HS-27A (cell line): ENCODE measurements at places on chromosomes 5 and 9.

- DNase-seq, result no peak
These were observed 97.9 kb downstream of the CDH6 start for GRCh38 chr5:31291323-31291854.

GRCh38 chr9:111076519-111076918 is 38.2 kb upstream of the LPAR1 start:
- no peak for DNase-seq

- DNase-seq, result no peak
These were observed 15.6 kb downstream of the RALGDS start for GRCh38 chr9:133105461-133105770.

DNA sequence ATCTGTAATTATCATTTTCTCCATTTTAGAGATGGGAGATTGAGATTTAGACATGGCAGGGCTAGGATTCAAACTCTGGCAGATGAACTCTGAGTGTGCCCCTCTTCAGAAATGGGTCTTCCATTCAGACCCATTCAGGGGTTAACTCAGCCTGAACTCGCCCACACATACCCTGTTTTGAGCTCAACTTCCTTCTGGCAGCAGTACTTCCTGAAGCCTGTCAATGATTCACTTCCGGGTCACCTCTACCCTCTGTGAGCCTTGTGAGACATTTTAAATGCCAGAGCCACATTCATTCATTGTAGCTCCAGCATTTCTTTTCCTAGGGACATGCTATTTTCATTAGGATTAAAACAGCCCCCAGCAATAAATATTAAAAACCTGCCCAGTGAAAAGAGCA is 209.3 kb upstream of the SLC24A2 start:
- no peak for DNase-seq

DNA sequence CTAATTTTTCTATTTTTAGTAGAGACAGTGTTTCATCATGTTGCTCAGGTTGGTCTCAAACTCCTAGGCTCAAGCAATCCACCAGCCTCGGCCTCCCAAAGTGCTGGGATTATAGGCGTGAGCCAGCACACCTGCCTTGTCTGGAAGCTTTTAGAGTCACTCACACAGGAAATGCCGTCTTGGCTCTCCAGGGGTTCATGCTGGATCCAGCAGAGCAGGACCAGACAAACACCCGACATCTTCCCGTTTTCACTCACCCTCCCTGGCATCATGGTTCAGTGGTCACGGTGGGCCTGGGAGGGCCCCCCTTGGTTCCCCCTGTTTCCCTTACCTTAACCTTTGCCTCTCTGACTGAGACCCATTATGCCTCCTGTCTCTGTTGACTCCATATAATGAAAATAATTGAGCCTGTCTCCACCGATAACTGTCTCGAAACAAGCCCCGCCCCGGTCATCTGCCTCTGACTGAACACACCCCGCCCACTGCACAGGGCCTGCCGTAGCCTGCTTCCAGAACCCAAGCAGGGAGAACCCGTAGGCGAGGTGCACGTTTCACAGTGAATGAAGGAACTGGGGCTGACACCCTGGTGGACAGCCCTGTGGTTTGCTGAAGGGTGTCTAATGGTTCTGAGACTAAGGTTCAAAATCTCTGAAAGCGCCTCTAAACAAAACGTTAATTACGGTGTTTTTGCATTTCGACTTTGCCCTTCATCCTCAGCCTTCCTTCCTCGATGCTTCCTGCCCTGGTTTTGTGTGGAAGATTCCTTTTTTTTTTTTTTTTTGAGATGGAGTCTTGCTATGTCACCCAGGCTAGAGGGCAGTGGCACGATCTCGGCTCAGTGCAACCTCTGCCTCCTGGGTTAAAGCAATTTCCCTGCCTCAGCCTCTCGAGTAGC is 39.7 kb upstream of the SPRY4 start:
- no peak for DNase-seq

DNA sequence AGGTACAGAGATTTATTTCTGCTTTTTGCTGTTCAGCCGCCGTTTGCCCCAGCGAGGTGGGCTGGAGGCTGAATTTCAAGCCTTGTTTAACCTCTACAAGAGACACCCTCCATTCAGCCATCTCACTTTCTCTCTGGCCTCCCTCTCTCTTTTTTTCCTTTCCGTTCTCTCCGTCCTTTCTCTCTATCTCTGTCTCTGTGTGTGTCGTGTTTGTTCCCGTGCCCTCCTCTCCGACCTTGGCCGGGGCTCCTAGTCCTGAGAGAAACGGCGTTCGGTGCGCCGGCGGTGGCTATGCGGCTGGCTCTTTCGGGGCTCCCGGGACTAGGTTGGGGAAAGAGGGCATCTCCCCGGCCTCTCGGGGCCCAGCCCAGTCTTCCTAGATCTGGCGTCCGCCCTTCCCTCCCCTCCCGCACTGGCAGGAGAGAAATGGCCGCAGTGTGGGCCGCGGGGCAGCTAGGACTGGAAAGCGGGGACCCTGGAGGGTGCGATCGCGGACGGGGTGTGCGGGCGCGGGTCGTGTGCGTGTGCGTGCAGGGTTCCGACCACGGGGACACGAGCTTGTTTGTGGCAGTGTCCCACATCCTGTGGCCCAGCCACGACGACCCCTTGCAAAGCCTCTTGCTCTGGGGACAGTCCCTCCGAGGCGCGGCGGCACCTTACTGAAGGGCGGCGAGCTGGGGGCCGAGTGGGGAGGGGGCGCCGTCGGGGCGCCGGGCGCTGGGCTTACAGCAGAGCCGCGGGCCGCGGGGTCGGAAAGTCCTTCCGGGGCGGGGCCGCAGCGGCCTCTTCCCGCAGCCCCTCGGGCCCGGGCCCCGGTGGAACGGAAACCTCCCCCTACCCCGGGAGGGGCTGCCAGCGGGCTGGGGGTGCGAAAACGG is 5.7 kb downstream of the LHX2 start:
- DNase-seq, result no peak

- no peak for DNase-seq
These were observed 64.4 kb downstream of the PPARGC1B start for GRCh38 chr5:149794487-149794971.

- no peak for DNase-seq
These were observed 555.0 kb downstream of the PRR16 start for GRCh38 chr5:121019106-121019505.

DNA sequence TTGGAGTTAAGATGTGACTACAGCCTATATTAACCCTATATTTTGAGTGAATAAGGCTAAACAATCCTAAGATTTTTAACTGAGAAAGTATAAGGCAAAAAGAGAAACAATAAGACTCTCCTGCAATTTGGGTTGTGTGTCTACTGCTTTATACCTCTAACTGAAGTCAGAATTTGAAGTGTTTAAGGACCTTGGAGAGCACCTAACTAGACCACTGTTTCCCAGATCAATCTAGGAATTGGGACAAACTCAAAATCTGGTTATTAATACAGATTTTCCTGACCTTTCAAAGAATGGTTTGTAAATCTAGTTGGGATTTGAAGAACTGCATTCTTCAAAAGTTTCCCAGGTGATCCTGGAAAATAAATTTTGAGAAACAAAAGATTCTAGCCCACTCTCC is 42.1 kb downstream of the GABRA1 start:
- no peak for DNase-seq

- no peak for DNase-seq
These were observed 38.1 kb upstream of the SPATA31D4 start for GRCh38 chr9:81890104-81890503.

- DNase-seq, result no peak
These were observed 18.2 kb upstream of the STK32A start for GRCh38 chr5:147216552-147217154.

DNA sequence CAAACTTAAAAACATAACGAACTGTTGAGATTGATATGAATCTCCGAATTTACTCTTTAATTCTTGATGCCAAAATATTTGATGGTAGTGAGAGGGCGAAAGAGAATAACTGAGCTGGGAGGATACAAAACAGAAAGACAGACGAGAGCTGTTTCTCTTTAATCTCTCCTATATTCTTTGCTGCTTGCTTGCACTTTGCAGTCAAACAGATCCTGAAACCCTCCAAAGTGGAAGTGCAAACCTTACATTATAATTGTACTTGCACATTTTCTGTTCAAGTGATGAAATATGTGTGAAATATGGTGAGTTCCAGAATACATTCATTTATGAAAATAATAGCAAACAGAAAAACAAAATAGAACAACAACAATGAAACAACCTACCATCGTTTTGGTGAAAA is 63.8 kb downstream of the PAM start:
- DNase-seq, result no peak

DNA sequence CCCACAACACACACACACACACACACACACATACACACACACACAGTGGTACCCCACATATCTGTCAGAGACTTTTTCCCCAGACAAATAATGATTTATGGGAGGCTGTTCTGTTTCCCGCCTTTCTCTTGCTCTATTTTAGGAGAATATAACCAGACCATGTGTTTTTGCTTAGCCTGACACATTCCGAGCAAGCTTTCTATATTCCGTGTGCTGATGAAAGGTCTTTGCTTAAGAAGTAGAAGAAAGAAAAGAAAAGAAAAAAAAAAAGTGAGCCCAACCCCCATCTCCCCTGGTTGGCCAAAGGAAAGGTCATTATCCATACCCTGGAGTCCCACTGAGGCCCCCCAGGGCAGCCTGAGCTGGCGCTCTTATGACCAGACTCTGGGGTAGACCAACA is 338.6 kb downstream of the SLIT3 start:
- no peak for DNase-seq

- no peak for DNase-seq
These were observed 52.4 kb upstream of the TRAF1 start for GRCh38 chr9:120978987-120979386.

DNA sequence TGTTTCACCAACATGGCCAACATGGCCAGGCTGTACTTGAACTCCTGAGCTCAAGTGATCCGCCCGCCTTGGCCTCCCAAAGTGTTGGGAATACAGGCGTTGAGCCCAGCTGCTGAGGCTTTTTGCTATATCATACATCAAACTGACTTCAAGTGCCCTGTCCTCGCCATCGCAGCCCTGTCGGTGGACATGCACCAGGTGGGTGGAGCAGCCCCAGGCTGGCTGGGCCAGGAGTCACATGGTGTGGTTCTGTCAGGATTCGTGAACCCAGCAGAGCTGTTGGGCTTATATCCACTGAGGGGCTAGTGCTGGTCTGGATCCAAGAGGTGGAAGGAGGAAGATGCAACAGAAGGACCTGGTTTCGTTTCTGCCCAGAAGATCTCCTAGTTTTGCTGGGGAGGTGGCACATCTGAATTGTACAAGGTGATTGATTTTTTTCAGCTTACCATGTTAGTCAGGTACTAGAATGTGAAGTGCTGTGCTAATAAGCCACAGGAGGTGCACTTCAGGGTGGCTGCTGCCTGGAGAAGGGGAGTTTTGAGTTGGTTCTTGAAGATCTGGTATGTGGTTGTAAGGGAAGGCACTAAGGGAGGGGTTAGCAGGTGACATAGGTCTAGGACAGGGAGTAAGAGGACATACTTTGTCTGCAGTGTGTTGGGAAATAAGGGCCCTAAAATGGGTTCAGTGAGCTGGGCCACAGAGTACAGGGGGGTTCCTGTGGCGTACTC is 16.1 kb downstream of the PCBD2 start:
- DNase-seq, result no peak

GRCh38 chr5:157456301-157456700 is 3.7 kb upstream of the NIPAL4 start:
- DNase-seq, result no peak

DNA sequence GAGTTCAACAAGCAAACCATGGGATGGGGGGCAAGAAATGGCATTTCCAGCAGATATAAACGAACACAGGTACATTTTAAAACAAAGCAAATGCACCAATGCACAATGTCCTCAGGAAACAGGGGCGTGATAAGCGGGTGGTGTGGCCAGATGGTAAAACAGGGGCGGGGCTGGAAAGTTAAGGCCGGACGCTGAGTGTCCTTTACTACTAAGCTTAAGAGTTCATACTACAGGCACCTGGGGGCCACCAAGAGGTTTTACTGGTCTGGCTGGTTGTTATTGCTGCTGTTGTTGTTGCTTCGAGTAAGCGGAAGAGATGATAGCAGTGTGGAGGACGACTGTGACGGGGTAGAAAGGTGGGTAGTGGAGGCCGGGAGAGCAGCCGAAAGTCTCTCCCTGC is 99.8 kb downstream of the ATPSCKMT start:
- DNase-seq, result no peak

DNA sequence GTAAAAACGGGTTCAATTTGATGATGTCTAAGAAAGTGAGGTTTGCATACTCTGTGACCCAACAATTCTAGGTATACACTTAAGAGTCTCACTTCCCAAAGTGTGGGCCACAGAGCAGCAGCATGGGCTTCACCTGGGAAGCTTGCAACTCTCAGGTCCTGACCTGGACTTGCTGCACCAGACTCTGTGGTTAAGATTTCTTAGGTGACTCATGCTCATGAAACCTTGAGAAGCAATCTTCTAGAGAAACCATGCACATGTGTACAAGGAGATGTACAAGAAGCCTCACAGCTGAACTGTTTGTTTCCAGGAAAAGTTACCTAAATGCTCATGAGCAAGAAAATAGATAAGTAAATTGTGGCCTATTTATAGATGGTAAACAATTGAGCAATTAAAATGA is 30.0 kb downstream of the DNAJC21 start:
- DNase-seq, result no peak

GRCh38 chr5:143796753-143797152 is 15.2 kb upstream of the HMHB1 start:
- DNase-seq, result no peak

DNA sequence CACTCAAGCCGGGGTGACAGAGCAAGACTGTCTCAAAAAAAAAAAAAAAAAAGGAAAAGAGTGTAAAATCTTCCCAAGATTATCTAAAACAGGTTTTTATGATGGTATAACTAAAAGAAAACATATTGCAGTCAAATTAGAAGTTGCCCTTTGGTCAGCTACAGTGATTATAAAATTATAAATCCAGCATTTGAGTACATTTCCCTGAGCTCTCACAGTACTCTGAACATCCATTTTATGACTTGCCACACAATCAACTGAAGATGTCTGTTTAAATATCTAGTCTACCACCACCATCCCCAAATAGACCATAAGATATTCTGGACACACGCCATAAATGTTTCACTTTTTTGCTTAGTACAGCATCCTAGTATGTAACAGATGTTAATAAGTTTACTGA is 77.0 kb downstream of the CSF2 start:
- DNase-seq, result no peak

GRCh38 chr5:136242136-136242535 is 49.2 kb upstream of the SMIM32 start:
- DNase-seq, result no peak

DNA sequence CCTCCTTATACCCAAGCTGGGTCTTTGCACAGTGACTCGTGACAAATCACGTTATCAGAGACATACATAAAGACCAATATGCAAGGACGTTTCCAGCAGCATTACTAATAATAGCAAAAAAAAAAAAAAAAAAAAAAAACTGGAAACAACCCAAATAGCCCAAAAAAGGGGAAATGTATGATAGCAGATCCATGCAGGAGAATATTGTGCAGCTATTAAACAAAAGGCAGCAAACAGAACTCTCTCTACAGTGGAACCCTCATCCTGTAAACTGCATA is 37.7 kb downstream of the C5orf15 start:
- DNase-seq, result no peak

DNA sequence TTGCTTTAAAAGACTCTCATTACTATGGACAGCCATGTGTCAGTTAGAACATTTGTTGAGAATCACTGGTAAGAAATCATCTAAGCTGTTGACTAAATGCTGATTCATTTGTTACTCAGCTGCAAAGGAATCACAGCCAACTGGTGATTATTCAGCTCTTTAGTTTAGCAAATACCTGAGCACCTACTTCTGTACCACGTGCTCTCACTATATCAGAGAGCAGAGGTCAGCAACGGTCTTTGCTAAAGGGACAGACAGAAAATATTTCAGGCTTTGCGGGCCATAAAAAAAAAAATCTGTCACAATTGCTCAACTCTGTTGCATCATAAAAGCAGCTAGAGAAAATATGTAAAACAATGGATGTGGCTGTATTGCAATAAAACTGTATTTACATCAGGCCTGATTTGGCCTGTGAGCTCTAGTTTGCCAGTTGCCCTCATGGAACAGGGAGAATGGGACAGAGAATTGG is 377.6 kb downstream of the DNAH5 start:
- DNase-seq, result peak; percentile 94
